Stimulated activated CD8-positive, alpha-beta memory T cell treated with anti-CD3 and anti-CD28 coated beads, Interleukin-4, amount 100 ng/mL, for 4 hours (primary cell): ENCODE measurements at places on chromosomes 6 and 20.

- DNase-seq: no peak
These were observed 13.8 kb downstream of the RNASET2 start for GRCh38 chr6:166942393-166943168.

DNA sequence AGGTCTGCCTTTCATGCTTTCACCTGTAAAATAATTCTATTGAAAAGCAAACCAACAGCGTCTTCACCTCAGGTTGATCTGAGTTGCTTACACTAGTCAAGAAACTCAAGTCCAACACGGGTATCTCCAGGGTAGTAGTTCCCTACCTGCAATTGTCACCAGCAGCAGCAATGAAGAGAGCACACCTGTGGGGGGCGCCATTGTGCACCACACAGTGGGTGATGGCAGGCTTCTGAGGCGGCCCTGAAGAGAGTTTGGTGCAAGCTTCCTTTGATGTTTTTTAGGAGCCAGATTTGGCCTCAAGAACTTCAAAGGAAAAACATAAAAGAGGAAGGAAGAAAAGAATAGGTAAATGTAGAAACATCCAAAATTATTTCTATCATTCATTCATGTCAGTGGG is 45.1 kb downstream of the KIAA0319 start:
- DNase-seq: no peak

DNA sequence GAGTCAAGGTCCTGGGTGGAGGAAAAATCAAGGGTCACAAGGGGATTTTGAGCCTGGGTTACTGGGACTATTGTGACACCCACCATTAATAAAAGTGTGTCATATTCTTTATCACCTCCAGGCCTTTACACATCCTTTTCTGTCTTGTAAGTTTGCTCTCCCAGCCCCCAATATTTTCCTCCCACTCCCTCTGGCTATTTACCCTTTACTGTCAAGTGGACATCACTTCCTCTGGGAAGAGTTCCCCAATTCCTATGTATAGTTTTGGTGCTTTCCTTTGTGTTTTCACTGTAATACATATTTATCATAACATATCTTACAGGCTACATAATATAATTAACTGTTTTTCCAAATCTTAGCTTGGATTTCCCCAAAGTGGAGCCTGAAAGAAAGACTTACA is 36.3 kb downstream of the MARCKS start:
- DNase-seq: no peak

DNA sequence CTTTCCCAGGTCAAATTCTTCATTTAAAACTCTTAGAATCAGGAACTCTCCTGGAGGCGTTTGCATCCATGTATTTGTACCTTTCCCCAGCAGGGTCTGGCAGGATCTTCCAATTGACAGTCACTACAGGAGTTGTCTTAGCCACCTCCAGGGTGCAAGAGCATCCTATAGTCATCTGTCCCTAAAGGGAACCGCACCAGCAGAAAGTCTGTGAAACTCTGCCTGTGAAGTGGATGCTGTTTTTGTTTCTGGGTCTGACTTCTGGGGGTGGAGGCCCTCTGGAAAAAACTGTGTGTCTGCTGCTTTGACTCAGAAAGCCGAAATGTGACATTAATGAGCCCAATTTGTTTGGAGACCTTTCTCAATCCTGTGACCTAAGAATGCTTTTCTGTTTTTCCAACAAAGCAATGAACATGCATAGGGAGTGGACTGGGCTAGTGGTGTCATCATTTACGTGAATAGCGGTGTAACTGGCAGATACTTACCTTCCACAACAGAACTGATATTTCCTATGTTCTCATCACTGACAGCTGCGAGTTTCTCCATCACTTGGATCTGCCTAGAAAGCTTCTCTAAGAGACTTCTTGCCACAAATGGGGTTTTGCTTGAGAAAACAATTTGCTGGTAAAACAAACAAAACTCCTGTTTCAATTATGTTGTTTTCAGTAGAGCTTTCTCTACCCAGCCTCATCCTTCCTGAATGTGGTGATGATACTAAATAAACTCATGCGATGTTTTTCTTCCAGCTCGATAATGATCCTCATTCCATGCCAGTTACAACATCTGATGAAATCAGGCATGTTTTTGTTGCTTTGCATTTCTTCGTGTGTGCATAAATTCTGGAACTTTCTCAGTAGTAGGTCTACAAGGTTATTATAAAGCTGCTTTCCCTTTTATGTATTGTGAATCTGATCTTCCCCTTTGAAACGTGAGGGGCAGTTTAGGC is 33.3 kb upstream of the ARMH2 start:
- DNase-seq: no peak

- no peak for DNase-seq
These were observed 506 bp downstream of the RGS17 start for GRCh38 chr6:153130515-153131036.
